ENCODE measurements at places on chromosomes 3 and 15. TPM values are rescaled to one million over a fixed set of nuclear protein-coding genes. Genes with fewer than 3 reads are reported as not detected.
A peak's percentile ranks its signal among the peaks of the same experiment; 100 is the strongest.

DNA sequence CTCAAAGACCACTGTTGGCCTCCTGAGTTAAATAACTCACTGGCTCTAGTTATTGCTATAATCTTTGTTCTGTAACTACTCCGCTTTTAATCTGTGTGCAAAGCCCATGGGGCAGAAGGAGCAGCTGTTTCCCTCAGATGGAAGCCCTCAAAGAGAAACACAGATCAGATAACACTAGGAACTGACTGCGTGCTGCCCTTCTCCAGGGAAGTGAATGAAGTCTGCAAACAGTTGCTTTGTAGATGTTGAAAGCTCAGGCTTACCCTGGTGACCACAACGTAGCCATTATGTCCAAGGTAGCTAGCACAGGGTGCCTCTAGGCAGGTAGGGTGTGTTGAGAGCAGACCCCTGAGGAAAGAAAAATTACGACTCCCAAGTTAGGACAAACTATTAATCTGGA lies 152.3 kb upstream of the STAC start:
- no peak for DNase-seq
- H3K27me3 ChIP-seq = no peaks in the 10 kb centered on the region
- H3K36me3 ChIP-seq = no peaks in the 10 kb centered on the region
- H3K27ac ChIP-seq = no peak overlapping the region
- H3K4me1 ChIP-seq = no peaks in the 10 kb centered on the region

DNA sequence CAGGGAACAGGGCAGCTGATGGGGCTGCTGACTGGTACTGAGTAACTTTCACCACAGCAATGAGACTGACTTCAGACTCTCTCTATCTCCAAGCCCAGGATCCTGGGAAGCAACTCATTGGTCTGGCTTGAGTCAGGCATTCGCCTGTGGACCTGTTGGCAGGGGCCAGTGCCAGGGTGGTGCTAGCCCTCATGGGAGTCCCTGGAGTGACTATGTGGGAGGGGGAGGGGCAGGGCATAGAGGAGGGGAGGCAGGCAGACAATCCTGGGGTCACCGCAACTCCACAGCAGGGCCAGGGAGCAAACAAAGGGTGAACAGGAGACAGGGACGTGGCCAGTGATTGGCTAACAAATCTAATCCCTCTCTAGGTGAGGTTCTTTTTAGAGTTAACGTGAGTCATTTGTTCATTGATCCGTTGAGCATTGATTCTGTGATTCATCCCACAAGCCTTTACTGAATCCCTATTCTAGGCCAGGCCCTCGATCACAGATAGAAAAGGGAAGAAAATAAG lies 71.8 kb downstream of the CEMIP start:
- H3K27me3 ChIP-seq = no peaks in the 10 kb centered on the region
- no peaks in the 10 kb centered on the region for H3K4me1 ChIP-seq
- no peak for DNase-seq
- H3K36me3 ChIP-seq = no peaks in the 10 kb centered on the region
- H3K27ac ChIP-seq = no peak overlapping the region
- no peak overlapping the region for H3K4me3 ChIP-seq

- H3K4me1 ChIP-seq = no peaks in the 10 kb centered on the region
- DNase-seq = no peak
- H3K27me3 ChIP-seq = no peaks in the 10 kb centered on the region
- no peaks in the 10 kb centered on the region for H3K36me3 ChIP-seq
These were observed 735.6 kb upstream of the GBE1 start for GRCh38 chr3:82496890-82497560.

DNA sequence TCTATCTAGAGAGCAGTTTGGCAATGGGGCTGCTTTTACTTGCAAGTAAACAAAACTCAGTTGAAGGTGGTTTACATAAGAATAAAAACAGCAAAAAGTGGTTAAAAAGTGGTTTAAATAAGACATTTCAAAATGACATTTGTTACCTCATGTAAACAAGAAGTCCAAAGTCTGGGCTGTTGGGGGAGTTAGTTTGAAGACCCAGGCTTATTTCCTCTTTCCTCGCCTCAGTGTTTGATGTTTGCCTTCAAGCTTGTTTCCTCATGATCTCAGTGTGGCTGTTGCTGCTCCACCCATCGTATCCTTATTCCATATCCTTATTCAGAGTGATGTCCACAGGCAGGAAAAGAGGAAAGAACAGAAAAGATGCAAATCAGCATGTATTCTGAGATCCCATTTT lies 15.2 kb downstream of the CGNL1 start:
- H3K27me3 ChIP-seq = no peaks in the 10 kb centered on the region
- H3K27ac ChIP-seq = no peak overlapping the region
- no peaks in the 10 kb centered on the region for H3K36me3 ChIP-seq
- H3K4me3 ChIP-seq = no peak overlapping the region
- DNase-seq = no peak
- peaks cover 18% of the 10 kb centered on the region for H3K4me1 ChIP-seq

DNA sequence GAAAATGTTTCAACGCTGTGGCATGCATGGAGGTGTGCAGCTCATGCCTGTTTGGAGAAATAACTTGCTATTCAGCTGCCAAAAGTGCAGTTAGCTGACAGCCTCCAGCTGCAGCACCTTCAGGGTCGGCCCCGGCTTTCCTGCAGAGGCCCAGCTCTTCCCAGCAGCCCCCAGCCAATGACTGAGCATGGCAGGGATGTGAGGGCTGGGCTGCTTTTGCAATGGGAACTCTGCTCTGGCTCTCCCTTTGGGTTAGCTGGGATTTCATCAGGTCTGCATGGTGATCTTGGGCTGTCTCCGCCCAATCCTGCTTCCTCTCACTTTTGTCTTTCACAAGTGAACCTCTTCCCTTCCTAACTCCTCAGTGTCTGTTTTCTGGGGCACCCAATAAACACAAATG lies 396.6 kb downstream of the EPHB1 start:
- H3K36me3 ChIP-seq = no peaks in the 10 kb centered on the region
- H3K27ac ChIP-seq = no peak overlapping the region
- H3K27me3 ChIP-seq = no peaks in the 10 kb centered on the region

- no peak overlapping the region for H3K27ac ChIP-seq
- no peaks in the 10 kb centered on the region for H3K27me3 ChIP-seq
- H3K36me3 ChIP-seq = peaks cover 4% of the 10 kb centered on the region
These were observed 19.7 kb downstream of the B3GNT5 start for GRCh38 chr3:183272791-183273190.

- H3K4me3 ChIP-seq = no peak overlapping the region
- no peak for DNase-seq
- H3K4me1 ChIP-seq = no peaks in the 10 kb centered on the region
- H3K27ac ChIP-seq = no peak overlapping the region
- H3K36me3 ChIP-seq = no peaks in the 10 kb centered on the region
- no peaks in the 10 kb centered on the region for H3K27me3 ChIP-seq
These were observed 233.4 kb downstream of the ITPR1 start for GRCh38 chr3:4726549-4726948.

DNA sequence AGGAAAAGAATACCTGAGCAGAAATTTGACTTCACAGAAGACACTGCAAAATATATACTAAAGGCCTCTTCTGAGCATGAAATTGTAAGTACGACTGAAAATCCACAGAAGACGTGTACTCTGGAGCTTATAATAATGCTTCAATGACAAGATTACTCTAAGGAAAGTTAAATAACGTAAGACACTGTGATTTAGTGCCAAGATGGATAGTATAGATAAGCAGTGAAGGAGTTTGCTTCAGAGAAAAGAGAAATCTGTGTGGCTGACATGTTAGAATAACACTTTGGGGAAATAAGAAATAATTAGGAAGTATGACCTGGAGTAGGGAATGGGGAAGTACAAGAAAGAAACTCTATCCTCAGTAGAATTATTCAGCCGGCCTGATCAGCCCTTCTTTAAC lies 28.9 kb downstream of the ALDH1A2 start:
- H3K4me1 ChIP-seq = peaks cover 14% of the 10 kb centered on the region
- no peaks in the 10 kb centered on the region for H3K36me3 ChIP-seq
- H3K27ac ChIP-seq = no peak overlapping the region
- no peak for DNase-seq

- H3K27me3 ChIP-seq = no peaks in the 10 kb centered on the region
- H3K4me1 ChIP-seq = peaks cover 11% of the 10 kb centered on the region
- no peak overlapping the region for H3K4me3 ChIP-seq
- H3K36me3 ChIP-seq = no peaks in the 10 kb centered on the region
These were observed 22.9 kb downstream of the COLQ start for GRCh38 chr3:15498431-15499214.

DNA sequence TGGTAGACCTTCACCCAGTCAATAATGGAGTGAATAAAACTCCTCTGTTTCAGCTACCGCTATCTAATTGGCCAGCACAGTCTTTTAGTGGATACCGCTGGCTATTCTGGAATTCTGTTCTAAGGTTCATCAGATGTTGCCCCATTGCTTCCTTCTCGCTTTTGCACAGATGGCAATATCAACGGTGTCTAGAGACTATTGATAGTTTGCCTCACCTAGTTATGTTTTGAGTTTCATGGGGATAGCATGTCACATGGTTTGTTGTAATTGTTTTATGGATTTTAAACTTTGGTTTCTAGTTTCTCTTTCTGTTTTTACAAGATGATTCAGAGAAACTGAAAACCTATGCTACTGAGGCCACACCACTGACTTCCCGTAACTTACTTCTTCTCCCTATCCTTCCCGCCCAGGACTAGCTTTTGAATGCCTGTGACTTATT lies 2.0 kb downstream of the XRN1 start:
- H3K27ac ChIP-seq = no peak overlapping the region
- H3K4me1 ChIP-seq = peaks cover 11% of the 10 kb centered on the region
- no peak for DNase-seq
- H3K4me3 ChIP-seq = no peak overlapping the region
- peaks cover 1% of the 10 kb centered on the region for H3K36me3 ChIP-seq
- H3K27me3 ChIP-seq = no peaks in the 10 kb centered on the region

DNA sequence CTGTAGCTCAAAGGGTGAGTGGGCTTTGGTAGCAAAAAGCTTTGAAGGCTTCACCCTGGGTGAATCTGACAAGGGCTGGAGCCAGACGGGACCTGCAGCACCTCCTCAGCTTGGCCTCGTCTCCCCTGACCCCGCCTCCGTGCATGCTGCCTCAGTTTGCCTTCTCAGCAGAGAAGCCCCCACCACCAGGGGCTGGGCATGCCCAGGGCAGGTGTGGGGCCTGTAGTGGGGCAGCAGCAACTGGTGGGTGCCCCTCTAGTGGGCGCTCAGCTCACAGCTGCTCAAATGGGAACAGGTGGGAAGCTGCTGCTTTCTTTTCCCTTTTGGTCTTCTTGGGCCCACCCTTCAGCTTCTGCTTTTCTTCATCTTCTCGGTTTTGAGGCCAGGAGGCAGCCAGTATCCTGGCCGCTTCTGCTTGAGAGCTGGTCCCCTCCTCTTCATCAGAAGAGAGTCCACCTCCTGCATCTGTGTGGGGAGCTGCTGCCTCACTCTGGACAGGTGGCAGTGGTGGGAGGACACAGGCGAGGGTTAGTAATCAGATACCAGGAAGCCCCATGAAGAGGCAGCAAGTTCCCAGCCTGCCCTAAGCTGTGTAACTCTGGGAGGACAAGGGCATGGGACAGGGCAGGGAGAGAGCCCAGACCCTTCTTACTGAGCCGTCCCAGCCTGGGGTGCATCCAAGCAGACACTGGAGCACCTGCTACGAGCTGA lies 21.0 kb downstream of the TMEM43 start:
- peaks cover 6% of the 10 kb centered on the region for H3K4me1 ChIP-seq
- H3K27ac ChIP-seq = no peak overlapping the region
- peaks cover 31% of the 10 kb centered on the region for H3K36me3 ChIP-seq
- H3K27me3 ChIP-seq = no peaks in the 10 kb centered on the region
- peak; percentile 11 for DNase-seq

DNA sequence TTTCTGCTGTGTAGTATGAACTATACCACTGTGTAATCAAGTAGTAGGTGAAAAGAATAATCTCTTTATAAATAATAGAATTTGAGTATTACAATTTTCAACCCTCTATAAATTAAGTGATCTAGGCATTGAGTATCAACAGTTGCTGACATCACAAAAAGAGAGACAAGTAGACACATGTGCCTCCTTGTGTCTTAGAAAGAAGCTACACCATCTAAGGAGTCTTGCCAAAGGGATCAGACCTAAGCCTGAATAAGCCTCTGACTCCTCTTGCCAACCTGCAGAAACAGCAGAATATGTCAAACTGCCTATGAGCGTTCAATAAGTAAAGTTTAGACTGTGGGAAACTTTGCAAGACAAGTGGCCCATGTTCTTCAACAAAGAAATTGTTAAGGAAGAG lies 5.8 kb upstream of the MTMR10 start:
- H3K4me1 ChIP-seq = peaks cover 2% of the 10 kb centered on the region
- no peaks in the 10 kb centered on the region for H3K27me3 ChIP-seq
- no peak for DNase-seq
- no peak overlapping the region for H3K4me3 ChIP-seq

DNA sequence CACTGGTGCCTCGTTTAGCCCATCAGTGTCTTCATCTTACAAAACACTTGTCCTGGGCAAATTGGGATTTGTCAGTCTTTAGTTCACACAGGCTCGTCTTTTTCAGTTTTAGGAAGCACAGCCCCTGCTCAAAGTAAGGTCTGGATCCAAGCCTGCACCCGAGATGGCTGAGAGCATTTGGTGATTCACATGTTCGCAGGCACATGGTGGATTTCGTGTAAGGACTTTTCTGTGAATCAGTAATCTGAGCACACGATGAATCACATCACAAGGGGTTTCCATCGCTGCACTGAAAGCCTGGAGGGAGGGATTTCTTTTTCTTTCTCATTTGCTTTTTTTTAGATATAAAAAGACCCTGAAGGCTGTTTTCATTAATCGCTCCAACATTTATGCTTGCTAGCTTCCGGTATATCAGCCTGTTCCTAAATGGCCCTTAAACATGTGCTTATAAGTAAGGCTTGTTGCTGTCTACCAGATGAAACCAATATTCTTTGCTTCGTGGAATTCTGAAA lies 435.6 kb upstream of the ATP10A start:
- no peaks in the 10 kb centered on the region for H3K27me3 ChIP-seq
- no peaks in the 10 kb centered on the region for H3K36me3 ChIP-seq
- DNase-seq = no peak
- no peaks in the 10 kb centered on the region for H3K4me1 ChIP-seq

- H3K27ac ChIP-seq = no peak overlapping the region
- H3K4me3 ChIP-seq = no peak overlapping the region
These were observed 86.8 kb upstream of the CMSS1 start for GRCh38 chr3:99730870-99731269.

DNA sequence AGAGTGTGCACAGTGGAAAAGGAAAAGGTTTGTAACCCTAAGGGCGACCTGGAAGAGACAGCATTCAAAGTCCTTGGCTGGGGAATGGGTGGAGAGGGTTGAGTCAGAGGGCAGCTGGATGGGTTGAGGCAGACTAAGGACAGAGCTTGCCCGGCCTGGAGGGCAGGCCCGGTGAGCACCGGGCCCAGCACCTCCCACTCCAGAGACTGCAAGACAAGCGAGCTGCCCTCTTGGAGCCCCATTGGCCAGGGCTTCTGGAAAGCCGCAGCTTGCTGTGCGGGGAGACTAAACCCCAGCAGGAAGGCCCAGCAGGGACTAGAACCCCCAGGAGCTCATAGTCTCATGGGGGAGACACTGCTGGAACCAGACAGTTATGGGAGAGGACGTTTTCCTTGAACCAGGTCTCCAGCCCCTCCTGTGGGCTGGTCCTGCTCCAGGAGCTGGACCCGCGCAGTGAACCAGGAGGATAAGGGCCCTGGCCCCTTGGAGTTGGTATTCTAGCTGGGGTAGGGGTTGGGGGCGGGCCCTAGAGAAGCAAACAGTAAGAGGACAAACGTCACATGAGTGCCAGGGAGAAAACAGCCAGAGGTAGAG lies 59.1 kb downstream of the RGMA start:
- no peaks in the 10 kb centered on the region for H3K27me3 ChIP-seq
- H3K27ac ChIP-seq = peak overlapping the region; percentile 81
- no peak for DNase-seq
- H3K4me1 ChIP-seq = peaks cover 10% of the 10 kb centered on the region
- H3K36me3 ChIP-seq = peaks cover 23% of the 10 kb centered on the region
- no peak overlapping the region for H3K4me3 ChIP-seq

TMEM212 gene
- 4.6 TPM for polyA plus RNA-seq

DNAH1 gene
- polyA plus RNA-seq = 8.3 TPM

ASB7 gene
- polyA plus RNA-seq = 6.5 TPM

SH3GL3 gene
- 0.31 TPM for polyA plus RNA-seq

TMEM207 gene
- not detected for polyA plus RNA-seq

CLRN1 gene
- not detected for polyA plus RNA-seq

Measured in lung (tissue), 17 donors.